ENCODE measurements at places on chromosomes 7 and 10.

DNA sequence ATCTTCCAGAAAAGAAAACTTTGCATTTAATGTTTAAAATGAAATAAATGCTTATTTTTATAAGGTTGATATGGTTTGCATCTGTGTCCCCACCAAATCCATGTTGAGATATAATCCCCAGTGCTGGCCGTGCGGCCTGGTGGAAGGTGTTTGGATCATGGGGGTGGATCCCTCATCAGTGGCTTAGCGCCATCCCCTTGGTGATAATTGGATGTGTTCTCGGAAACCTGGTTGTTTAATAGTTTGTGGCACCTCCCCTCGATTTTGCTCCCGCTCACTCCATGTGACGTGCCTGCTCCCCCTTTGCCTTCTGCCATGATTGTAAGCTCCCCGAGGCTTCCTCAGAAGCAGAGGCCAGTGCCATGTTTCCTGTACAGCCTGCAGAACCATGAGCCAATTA, 2.4 kb upstream of the MTPAP start:
- no peak for DNase-seq

DNA sequence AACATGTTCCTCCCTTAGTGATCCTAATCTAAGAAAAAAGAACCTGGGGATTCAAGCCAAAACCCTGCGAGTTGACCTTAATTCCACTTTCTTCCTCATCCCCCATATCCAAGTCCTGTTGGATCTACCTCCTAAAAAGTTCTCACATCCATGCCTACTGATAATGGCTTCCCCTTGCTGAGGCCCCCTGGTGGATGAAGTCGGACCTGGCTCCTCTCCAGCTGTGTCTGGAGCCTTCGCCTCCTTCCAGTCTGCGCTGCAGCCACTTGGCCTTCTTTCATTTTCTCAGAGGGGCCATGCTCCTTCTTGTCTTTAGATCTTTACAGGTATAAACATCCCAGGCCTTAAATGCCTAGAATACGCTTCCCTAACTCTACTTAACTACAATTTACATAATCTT, 8.1 kb downstream of the PDE1C start:
- DNase-seq, result peak; percentile 17

- no peak for DNase-seq
These were observed 32.1 kb upstream of the NMT2 start for GRCh38 chr10:15200626-15201025.

GRCh38 chr7:11552676-11553296, 279.2 kb downstream of the THSD7A start:
- no peak for DNase-seq

- DNase-seq, result no peak
These were observed 176.1 kb upstream of the FZD1 start for GRCh38 chr7:91088156-91088555.

DNA sequence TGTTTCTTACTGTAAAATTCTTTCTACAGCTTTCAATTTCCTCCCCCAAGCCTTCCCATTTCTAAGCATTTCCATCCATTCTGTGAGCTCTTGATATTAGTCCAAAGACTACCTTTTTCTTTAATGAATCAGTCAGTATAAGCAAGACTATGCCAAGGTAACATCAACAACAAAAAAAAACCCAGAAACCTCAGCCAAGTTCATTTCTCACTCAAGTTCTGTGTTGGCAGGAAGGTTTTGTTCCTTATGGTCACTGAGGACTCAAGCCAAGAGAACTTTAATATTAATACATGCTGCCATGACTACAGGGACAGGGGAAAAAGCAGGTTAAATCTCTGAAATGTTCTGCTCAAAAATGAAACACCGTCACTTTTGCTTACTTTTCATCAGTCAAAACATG, 621.2 kb upstream of the NRP1 start:
- no peak for DNase-seq

- peak; percentile 63 for DNase-seq
These were observed at the start of gene MLXIPL for GRCh38 chr7:73623798-73624668. Gene MLXIPL, minus strand, starts transcription at chr7:73624522. Its CDS starts 30 bp downstream, at chr7:73624492.

- DNase-seq, result no peak
These were observed 82.0 kb downstream of the FOXL3 start for GRCh38 chr7:371779-372545.

- DNase-seq, result peak; percentile 76
These were observed 736 bp downstream of the MINDY4 start for GRCh38 chr7:30771880-30772425.

DNA sequence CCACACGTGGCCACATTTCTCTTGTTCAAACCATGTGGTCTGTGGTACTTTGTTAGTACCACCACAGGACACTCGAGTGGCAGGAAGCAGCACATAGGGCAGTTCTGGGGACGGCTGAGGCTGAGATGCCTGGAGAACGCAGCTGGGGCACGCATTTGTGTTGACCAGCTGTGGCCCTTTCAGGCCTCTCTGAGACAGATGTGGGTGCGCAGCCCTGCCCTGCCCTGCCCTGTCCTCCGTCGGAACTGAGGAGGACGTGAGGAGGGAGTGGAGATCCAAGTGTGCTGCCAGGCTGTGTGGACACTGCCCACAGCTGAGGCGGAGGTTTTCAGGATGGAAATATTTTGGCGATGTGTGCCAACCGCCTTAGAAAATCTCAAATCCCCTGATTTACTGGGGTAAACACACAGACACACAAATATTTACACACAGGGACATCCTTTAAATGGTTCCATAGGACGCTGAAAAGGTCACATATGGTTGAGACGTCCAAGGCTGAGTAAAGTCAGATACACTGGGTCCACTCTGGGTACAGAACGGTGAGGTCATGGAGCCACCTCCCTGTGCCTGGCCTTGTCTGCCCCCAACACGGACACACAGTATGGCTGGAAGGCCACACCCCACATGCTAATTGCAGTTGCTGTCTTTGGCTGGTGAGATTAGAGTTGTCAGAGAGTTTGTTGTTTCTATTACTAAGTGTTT, 14.8 kb downstream of the BHLHA15 start:
- DNase-seq, result no peak

GRCh38 chr7:103123529-103123928, 25.4 kb downstream of the NAPEPLD start:
- DNase-seq, result no peak

GRCh38 chr7:21898265-21898930, 47.3 kb downstream of the CDCA7L start:
- peak; percentile 72 for DNase-seq

DNA sequence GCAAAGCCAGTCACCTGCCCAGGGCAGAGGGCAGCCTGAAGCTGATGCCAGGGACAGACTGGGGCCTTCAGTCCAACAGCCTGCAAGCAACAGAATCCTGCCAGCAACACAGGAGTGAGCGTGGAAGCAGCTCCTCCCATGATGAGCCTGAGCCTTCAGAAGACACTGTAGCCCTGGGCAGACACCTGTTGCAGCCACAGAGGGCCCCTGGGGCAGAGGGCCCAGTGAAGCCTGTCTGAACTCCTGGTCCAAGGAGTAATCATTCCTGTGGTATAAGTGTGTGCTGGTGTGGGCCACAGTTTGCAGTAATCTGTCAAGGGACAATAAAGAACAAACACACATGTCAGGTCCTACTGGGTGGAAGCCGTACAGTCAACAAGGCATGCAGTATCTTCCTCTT, 2.9 kb upstream of the PFKP start:
- no peak for DNase-seq

DNA sequence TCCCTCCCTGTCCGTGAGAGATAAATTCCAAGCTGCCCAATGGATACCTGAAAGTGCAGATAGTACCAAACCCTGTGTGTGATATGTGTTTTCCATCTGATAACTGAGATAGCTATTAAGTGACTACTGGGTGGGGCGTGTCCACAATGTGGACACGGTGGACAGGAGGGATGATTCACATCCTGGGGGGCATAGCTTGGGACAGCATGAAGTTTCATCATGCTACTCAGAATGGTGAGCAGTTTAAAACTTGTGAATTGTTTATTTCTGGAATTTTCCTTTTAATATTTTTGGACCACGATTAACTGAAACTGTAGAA, 158.6 kb downstream of the CREB5 start:
- DNase-seq, result no peak

- no peak for DNase-seq
These were observed 292.4 kb upstream of the AKR1E2 start for GRCh38 chr10:4533621-4534020.

DNA sequence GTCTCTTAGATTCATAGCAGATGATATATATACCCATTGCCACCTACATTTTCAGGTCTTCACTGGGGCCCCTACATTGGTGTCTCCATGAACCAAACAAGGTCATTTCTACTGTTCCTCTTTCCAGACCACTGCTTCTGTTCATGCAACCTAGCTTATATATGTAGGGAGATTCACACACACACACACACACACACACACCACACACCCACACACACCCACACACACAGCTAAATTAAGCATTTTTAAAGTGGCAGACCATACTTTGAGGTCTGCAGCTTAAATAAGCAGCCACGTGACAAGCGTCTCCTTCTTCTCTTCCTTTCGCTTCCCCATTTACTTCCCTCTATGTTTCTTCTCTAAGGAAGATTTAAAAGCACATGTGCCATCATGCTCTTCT, 70.0 kb upstream of the CC2D2B start:
- DNase-seq, result peak; percentile 31

GRCh38 chr7:25805027-25805687, 346.8 kb upstream of the NFE2L3 start:
- DNase-seq, result no peak
